Hematopoietic multipotent progenitor cell treated with erythropoietin and hydrocortisone succinate and interleukin-3 and kit ligand, for 4 days (in vitro differentiated cells): ENCODE measurements at places on chromosomes 12 and 14.

DNA sequence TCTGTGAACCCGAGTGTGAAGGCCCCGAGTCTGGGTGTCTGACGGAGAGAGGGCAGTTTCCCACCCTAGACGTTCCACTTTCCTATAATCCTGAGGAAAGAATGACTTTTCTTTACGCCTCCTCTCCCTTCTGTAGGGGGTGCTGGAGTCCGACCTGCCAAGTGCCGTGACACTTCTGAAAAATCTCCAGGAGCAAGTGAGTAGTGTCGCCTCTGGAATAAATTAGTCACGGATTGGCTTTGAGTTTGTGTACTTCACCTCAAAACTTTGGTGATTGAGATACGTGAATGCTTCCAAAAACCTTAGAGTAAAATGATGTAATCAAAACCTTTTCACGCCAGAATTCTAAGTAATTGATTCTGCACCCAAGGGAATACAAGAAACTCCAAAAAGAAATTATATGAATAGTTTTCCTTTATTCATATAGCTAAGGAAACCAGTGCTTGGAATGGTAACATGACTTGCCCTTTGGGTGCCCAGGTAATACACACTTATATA is 452 bp downstream of the NGDN start:
- no peak for DNase-seq

- peak; percentile 77 for DNase-seq
Observed at GRCh38 chr12:2624543-2625288, 170.1 kb upstream of the FKBP4 start.

GRCh38 chr12:101051151-101051550 is 158.9 kb downstream of the SLC5A8 start:
- DNase-seq = no peak

DNA sequence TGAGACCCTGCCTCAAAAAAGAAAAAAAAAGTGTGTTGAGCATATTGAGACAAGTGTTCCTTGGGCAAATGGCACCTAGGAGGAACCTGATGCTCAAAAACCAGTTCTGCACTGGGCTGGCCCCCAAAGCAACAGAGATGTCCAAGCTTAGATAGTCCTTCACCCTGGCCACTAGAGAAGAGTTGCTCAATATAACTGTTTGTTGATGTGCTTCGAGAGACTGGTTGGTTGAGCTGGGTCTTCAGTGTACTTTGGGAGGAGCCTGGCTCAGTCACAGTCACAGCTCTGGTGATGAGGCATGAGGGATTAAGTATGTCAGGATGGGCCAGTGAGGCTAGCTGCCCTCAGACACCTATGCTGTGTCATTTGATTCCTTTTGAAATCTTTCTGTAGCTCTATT is 38.0 kb downstream of the SLC2A14 start:
- no peak for DNase-seq

DNA sequence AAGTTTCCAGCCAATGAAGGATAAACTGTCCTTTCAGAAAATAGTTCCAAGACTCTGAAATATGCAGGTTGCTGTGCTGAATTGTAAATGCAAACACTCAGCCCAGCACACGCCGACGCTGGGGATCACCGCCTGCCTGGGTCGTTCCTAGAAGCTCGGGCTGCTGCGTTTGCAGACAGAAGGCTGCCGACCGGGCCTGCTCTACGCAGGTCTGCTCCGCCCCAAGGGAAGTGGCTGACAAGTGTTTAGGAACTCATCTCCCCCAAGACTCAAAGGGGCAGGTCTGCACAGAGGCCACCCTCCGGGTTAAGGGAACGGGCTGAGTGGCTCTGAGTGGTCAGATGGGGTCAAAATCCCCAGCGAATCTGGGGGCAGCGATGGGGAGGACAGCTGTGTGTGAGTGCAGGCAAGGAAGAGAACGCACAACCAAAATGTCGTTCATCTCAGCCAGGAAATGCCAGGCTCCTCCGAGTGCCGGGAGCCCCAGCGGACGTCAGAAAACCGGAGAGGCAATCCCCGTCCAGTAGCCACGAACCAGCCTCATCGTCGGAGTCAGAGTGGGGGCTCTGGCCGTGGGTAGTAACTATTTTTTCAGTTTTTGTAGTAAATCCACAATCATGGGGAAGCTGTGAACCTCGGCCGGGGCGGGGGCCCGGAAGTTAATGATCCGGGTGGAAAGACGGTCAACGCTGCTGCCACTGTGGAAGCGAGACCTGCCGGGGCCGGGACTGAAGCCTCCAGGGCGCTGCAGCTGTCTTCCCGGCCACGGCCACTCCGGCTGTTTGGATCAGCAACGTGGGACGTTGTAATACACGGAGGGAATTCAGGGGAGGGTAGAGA is 6.0 kb downstream of the GALNT9 start:
- DNase-seq = peak; percentile 25

- DNase-seq = no peak
Observed at GRCh38 chr12:123991372-123991951, 18.4 kb downstream of the ZNF664 start.

DNA sequence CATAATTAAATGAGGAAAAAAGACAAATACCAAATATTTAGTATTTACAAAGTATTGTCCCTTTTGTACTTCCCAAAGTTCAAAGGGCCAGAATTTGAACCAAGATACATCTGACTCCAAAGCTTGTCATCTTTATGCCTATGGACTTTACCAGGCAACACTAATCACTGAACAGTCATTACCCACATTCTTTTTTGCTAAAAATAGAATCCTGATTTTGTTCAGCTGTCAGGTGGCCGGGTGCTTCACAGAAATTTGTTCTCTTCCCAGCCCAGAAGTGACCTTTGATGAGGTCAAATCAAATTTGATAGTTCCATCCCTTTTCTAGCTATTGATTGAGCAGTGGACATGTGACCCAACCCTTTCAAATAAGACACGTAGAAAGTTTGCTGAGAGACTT is 121.6 kb downstream of the LLPH start:
- no peak for DNase-seq

DNA sequence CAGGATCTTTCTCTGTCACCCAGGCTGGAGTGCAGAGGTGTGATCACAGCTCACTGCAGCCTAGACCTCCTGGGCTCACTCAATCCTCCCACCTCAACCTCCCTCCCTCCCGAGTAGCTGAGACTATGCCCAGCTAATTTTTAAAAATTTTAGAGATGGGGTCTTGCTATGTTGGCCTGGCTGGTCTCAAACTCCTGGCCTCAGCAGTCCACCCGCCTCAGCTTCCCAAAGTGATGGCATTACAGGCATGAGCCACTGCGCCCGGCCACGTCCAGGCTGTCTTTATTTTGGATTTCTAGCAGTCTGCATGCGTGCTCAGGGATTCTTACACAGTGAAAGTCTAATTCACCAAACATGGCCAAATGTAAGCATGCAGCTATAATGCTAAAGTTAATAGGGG is 17.8 kb downstream of the SLC8B1 start:
- no peak for DNase-seq

DNA sequence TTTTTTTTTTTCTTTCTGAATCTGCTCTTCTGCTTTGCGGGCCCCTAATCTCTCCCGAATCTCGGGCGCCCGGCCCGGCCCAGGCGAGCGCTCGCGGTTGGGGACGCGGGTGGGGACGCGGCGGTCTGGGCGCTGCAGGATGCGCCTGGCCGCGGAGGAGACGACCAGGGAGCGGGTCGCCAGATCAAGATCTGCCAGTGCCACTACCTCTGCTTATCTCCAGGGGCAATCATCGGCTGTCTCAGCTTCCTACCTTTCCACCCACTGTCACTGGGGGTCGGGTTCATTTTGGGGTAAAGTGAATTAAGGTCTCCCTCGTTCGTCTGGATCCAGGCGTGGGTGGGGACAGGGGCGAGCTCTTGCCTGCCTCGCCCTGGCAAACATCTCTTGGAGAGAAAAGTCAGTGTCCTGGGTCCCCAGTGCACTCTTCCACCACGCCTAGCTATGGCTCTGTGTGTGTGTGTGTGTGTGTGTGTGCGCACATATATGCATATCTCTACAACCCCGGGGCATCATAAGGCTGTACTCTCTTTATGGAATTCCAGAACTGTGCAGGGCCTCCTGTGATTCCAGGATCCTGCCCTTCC is 422.3 kb downstream of the VRK1 start:
- peak; percentile 5 for DNase-seq

DNA sequence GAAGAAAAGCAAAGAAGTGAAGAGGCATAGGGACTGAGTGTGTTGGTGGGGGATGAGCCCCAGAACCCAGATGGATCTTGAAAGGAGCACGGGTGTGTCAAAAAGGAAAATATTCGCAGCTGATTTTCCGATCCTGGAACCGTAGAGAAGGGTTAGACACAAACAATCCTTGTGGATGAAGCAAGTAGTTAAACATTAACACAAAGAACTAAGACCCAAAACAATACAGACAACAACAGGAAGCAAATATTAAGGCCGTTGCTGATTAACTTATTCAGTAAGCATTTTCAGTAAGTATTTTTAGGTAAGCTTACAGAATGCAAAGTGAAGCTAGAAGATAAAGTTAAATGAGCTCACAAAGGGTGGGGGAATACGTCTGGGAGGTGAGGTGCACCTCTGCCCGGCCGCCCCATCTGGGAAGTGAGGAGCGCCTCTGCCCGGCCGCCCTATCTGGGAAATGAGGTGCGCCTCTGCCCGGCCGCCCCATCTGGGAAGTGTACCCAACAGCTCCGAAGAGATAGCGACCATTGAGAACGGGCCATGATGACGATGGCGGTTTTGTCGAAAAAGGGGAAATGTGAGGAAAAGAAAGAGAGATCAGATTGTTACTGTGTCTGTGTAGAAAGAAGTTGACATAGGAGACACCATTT is 62.8 kb upstream of the PRB2 start:
- DNase-seq = no peak

- no peak for DNase-seq
Observed at GRCh38 chr14:58942516-58942915, 246.0 kb upstream of the DAAM1 start.

DNA sequence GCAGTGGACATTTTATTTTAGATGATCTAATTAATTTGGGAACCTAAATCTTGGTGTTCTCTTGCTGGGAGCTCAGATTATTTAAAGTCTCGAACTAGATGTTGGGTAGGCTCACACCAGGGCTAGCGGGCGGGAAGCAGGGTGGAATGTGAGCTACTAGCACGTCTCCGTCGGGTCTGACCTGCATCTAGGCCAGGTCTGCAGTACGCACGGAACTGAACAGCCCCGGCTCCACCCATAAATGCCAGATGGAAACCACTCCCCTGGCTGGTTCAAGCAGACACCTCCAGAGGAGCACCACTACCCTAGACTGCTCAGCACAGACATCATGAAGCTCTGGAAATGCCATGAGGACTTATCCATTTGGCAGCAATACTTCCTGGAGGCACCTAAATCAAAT is 10.3 kb downstream of the ZNF605 start:
- no peak for DNase-seq

- DNase-seq = peak; percentile 72
Observed at GRCh38 chr12:121465921-121466793, 66.2 kb downstream of the RNF34 start.

DNA sequence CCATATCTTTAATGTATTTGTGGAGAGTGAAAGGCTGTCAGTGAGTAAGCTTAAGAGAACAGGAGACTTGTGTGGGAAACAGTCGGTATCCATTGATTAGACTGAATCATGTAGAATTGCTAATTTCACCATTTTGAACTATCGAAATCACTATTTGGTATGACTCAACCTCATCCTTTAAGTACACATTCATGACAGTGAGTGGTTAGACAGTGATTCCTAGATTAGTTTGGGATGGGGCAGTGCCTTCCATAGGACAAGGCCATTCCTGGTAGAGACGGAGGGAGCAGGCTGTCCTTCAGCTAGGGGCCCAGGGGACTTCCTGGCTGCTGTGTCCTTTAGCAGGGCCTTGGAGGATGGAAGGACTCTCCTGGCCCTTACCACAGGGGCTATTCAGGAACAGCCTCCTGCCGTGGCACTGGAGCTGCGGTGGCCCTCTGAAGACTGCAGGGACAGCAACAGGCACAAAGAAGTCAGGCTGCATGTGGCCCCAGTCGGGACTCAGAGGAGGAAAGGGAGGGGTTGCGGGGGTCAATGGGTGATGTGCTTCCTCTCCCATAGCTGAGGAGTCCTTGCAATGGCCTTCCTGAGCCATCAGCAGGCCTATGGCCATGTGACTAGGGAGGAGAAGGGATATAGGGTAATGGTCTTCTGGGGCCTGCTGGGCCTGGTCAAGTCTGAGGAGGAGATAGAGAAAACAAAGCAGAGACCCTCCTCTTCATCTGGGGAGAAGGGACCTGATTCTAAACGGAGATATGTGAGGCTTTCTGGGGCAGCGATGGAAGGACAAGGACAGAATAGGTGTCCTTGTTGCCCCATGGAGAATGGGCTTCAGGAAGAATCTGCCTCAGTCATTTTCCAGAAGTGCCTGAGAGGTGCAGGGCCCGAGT is 11.2 kb downstream of the SERPINA1 start:
- no peak for DNase-seq

GRCh38 chr12:15534874-15535273 is 212.6 kb downstream of the PTPRO start:
- DNase-seq = peak; percentile 24

- no peak for DNase-seq
Observed at GRCh38 chr12:56908136-56908535, 26.1 kb downstream of the SDR9C7 start.
